ENCODE measurements at places on chromosomes 16 and 17.
A peak's percentile ranks its signal among the peaks of the same experiment; 100 is the strongest.

- no peak for DNase-seq
Observed at GRCh38 chr16:56673921-56674320, 4.3 kb downstream of the MT1H start.

DNA sequence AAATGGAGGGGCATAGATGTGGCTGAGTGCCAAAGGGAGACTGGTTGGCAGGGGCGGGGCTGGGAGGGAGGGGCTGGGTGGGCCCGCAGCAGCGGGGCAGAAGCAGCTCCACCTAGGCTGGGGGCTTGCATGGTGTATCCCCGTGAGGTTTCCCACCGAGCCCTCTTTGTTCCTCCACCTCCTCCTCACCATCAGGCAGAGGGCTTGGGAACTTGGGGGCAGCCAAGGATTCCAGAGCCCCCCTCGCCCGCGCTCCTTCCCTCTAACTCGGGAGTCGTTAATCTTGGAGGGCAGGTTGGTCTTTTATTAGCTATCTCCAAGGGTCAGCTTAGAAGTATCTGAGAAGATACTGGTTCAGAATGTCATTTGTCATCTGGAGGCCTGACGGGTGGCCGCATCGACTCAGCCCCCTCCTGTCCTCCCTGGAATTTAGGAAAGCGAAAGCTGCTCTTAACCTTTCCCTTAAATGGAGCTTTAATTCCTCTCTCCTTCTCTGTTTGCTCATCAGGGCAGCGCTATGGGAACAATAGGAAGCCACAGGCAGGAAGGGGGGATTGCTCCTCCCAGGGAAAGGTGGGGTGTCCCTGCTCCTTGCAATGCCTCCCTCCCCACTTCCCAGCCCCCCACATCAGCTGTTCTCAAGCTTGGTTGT, 274.3 kb upstream of the XYLT1 start:
- DNase-seq, result no peak

DNA sequence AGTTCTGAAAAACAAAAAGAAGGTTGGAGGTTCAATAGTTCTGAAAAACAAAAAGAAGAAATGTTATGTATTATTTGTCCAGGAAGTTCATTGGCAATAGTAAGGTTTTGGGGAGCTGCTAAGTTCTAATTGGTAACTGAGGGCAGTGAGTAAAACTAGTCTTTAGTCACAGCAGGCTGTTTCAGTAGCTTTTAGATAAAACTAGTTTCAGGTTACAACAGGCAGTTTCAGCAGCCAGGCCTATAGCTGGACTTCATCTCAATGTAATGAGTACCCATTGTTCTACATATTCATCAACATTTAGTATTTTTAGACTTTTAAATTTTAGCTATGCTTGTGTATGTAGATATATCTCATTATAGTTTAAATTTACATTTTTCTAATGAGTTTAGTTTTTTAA, 639.3 kb downstream of the TOX3 start:
- DNase-seq, result no peak

GRCh38 chr17:67891481-67892119, 66.3 kb downstream of the BPTF start:
- DNase-seq, result no peak

DNA sequence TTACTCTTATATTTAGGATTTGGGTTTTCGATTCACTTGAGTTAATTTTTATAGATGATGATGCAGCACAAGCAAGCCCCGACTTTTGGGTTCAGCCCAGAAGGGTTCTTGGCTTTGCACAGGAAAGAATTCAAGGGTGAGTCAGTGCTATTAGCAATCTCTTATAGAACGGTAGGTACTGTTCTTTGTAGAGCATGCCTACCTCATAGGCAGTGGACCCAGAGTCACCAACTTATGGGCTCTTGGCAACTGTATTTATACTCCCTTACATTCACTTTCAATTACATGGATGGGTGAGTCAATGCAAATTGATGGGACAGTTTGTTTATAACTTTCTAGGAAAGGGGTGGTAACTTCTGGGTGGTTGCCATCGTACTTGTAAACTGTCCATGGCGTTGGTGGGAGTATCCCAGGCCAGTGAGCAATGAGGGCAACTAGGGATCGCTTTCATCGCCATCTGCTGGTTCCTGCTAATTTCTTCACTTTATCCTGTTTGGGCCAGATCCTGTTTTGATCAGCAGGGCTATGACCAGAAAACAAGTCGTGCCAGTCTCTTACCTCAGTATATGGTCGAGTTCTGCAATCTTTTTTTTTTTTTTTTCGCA, 362.6 kb downstream of the CNTNAP4 start:
- no peak for DNase-seq

DNA sequence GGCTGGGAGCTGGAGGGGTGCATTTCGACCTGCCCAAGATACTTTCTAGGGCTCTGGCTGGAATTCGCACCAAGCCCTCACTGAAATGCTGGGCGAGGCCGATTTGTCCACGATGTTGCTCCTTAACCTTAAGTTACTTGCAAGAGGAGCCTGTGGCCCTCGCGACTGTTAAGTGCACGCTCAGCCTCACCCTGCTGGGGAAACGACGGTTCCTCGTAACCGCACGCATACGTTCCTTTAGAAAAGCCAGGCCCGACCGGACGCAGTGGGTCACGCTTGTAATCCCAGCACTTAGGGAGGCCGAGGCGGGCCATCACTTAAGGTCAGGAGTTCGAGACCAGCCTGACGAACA, 607 bp upstream of the NCOR1 start:
- peak; percentile 24 for DNase-seq

DNA sequence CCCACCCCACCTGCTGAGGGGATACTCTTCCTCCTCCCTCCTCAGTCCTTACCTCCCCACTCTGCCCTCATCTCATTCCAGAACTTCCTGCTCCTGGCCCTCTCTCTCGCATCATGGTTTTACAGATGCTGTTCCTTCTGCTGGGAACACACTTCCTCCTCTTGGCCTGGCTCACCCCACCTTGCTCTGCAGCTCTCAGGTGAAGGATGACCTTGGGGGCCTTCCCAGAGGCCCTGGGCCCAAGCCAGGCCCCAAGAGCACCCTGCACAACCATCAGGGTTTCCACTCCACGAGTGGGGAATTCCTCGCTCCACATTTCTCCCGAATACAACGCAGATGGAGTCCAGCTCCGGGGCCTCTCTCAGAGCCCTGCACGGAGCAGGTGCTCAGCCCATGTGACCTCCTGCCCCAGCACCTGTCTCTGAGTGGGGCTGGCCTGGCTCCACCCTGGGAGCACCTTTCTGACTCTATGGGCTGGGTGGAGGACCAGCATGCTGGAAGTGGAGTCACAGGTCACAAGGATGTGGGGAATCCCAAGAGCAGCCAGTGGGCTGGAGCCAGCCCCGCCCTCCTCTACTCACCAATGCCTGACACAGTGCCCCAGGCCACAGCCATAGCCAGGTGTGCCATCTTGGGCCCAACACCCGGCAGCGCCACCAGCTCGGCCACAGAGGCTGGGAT, 4.5 kb downstream of the NTHL1 start:
- DNase-seq, result no peak

- no peak for DNase-seq
Observed at GRCh38 chr17:60539807-60540206, 13.8 kb upstream of the APPBP2 start.

DNA sequence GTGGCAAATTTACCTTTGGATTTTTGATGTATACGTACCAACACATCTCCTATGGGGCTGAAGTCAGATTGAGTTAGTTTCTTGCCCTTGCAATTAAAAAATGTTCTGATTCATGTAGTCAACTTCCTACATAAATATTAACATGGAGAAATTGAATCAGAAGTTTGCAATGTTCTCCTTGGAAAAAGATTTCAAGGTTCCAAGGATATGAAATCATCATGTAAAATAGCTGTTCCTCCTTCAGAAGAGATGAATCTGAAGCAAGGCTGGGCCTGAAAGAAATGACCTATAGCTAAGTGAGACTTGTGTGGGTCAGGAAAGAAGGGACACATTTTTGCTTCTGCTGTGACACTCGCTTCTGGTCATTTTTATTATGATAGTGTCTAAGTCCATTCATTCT, 131.7 kb downstream of the RGS9 start:
- no peak for DNase-seq

DNA sequence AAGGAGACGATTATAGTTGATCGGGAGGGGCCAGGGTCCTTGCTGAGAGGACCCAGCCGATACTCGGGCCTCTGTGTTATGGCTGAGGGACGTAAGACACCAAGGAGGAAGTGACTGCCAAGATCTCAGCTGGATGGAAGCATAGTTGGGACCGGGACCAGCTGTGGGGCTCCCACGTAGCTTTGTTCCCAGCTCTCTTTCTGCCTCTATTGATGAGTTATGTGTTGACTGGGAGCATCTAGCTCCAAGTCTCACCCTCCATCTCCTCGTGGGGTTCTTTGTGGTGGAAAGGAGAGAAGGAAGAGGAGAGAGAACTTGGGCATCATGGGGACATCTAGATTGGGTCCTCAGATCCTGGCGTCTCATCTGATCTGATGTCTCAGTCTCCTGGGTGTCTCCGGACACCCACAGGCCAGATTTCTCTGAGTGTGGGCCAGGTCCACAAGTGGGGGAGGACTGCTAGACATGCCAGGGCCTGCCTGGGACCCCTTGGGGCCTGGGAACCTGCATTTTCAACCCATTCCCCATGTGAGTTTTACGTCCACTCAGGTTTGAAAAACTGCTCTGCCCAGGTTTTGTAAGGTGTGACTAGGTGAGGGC, 1.0 kb downstream of the MGRN1 start:
- DNase-seq, result no peak

DNA sequence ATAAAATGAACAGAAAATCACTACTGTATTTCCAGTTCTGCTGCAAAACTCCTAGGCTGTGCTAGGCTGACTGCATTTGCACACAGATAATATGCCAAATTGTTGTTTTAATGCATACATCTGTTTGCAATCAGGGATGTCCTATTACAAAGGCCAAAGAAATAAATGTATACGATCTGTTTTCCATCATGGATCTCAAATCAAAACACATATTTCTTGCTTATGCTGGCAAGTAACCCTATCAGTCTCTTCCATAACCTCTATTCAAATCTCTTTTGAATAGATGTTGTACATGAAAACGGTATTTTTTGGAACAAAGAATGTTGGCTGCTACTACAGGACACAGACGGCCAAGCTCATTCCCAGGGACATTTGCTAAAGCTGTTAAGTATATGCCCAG, 56.6 kb downstream of the DUSP14 start:
- DNase-seq, result no peak

DNA sequence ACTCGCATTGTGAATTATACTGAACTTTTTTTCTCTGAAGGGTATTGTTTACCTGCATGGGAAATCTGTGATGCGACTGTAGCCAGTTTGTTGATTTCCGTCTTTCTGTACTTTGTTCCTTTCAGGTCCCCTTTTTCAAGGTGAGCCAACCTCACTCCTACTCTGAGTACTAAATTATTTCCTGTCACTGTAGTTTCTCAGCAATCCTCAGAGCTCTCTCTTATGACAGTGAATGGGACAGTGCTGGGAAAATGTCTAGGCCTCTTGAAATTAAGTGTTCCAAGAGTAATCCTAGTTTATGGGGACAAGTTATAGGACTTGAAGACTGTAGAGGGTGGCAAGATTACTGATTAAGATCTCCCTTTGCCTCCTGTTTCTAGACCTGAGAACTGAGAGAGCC, 167.6 kb downstream of the CNTNAP4 start:
- no peak for DNase-seq

DNA sequence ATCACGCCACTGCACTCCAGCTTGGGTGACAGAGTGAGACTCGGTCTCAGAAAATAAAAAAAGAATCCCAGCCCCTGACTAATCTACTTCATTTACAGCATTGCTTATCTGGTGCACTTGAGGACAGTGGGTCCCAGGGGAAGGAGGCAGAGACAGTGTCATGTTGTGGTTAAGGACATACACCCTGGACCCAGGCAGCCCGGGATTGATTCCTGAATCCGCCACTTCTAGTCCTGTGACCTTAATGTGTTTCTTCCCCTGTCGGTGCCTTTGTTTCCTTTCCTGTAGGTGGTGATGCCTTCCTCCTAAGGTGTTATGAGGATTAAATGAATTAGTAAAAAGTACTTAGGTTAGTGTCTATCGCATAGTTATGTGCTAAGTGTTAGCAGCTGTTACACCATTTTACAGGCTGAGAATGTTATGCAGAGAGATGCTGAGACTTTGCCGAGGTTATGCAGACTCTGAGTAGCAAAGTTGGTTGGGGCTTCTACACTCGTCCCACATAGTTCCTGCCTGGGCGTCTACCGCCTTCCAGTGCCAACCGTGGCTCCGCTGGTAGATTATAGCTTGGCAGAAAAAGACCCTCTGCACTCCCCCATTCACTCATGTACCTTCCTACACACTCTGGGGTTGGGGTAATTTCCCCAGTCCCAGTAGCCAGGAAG, 74.8 kb downstream of the RAB11FIP4 start:
- no peak for DNase-seq

DNA sequence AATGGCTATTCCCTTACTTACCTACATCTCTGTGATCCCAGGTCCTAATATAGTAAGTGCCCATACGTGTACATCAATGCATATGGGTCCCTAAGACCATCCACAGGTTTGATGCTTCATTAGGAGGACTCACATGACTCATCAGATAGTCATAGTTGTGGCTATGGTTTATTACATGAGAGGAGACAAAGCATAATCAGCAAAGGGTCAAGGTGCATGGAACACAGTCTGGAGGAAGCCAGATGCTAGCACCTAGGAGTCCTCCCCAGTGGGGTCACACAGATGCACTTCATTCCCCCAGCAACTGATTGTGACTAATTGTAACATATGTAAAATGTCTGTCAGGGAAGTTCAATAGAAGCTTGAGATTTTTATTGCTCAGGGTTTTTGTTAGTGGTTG, 42.8 kb downstream of the PHKB start:
- no peak for DNase-seq

GRCh38 chr16:81478876-81479511, 34.4 kb downstream of the CMIP start:
- no peak for DNase-seq

DNA sequence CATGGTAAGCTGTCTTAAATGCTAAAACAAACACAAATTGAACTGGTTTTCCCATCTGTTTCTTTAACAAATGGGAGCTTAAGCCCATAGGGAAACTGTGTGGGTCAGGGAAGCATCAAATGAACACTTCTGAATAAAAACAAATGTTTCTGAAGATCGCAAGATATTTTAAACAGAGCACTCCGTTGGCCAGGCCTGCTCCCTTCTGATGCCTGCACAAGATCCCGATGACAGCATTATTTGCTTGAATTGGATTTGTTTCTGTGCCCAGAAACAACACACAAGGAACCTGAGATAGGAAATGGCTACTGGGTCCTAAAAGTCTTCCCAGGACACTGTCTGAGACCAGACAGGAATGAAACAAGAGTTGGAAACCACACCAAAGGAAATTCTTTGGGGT, 425.8 kb upstream of the ZFHX3 start:
- DNase-seq, result no peak

- DNase-seq, result no peak
Observed at GRCh38 chr17:6439951-6440350, 4.3 kb upstream of the PIMREG start.
